Hindlimb muscle (tissue), 1 donor: ENCODE measurements at places on chromosomes 5 and 9. TPM values are rescaled to one million over a fixed set of nuclear protein-coding genes. Genes with fewer than 3 reads are reported as not detected.
A peak's percentile ranks its signal among the peaks of the same experiment; 100 is the strongest.

The NPR3 gene
- polyA plus RNA-seq = 12.0 TPM

The SYK gene
- 5.0 TPM for polyA plus RNA-seq

The GPR21 gene
- polyA plus RNA-seq = 0.39 TPM

DNA sequence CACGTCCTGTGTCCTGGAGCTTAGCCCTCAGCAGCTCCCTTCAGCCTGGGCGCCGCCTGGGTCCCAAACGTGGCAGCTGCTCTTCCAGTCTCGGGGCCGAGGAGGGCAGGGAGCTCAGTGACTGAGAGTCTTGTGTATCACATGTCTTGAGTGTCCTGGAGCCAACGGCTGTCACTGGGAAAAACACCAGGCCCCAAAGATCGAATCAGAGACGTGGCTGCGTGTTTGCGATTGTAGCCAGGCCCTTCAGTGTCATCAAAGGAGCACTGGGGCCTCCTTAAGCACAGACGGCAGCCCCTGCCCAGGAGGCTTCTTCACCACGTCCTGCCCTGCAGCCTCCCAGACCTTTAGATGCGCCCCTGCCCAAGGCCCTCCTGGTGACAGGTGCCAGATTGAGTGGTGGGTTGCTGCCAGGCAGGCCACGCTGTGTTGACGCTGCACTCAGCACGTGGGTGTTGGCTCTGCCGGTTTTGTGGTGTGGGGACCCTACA lies 5.7 kb upstream of the EXOC3 start:
- DNase-seq = no peak

DNA sequence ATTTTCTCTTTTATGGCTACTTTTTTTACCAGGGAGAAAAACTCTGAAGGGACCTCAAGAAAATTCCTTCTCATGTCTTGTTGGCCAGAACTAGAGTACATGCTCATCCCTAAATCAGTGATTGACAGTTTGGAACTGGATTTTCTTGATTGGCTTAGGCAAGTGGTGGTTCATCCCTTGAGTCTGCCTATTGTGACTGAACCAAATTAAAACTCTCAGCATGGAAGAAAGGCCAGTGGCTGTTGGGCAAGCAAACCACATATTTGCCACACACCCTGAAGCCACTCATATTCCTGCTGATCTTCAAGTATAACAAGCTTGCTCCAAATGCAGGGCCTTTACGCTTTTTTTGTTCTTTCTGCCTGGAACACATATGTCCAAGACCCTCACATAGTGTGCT lies 7.2 kb upstream of the HOMER1 start:
- DNase-seq = no peak

GRCh38 chr5:41325074-41325473 lies 111.7 kb upstream of the C6 start:
- no peak for DNase-seq

DNA sequence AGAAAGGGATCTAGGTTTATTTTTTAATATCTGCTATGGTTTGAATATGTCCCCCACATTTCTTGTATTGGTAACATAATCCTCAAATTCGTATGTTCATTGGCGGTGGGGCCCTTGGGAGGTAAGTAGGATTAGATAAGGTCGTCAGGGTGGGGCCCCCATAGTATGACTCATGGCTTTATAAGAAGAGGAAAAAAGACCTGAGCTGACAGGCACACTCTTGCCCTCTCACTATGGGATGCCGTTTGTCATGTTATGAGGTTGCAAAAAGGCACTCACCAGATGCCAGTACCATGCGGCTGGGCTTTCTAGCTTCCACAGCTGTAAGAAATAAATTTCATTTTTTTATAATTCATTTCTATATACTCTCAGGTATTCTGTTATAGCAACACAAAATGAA lies 67.3 kb upstream of the SGCD start:
- no peak for DNase-seq

DNA sequence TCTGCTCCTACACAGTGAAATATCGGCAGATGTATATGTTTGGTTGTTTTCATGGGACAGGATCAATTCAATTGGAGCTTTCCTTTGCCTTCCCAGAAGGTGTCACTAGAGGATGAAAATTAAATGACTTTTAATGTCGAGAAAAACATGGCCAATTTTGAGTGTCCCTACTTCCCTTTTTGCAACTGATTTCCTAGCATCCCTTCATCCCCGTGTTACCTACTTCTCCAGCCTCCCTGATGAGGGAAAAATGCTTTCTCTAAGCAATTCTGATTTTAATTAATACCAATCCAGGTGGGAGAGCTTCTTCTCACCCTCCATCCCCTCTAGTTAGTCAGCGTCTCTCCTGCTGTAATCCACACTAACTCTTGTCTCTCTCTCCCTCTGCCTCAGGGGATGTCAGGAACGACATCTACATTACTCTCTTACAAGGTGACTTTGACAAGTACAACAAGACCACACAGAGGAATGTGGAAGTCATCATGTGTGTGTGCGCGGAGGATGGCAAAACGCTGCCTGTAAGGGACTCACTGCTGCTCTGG lies 64.9 kb downstream of the DOCK2 start:
- DNase-seq = peak; percentile 30

DNA sequence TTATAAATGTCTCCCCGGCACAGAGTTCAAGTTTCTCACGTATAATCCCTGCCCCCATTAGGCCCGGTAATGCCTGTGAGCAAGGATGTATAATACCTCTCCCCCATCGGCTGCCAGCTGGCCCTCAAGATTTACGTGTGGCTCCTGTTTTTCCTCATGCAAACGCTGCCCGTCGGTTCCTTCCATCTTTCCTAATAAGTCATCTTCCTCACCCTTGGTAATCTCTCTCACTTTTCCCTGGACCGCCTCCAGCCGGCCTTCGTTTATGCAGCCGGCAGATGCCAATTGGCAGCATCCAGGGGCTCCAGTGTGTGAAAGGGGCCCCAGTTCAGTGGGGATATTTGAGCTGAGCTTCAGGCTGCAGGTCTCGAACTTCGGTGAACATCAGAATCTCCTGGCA lies 86.5 kb upstream of the NEURL1B start:
- no peak for DNase-seq

- DNase-seq = no peak
Observed at GRCh38 chr5:38226091-38226490, 32.3 kb upstream of the EGFLAM start.
